Activated T-cell treated with anti-CD3 and anti-CD28 coated beads, Interleukin-2, amount 50 U/mL, for 24 hours (primary cell): ENCODE measurements at places on chromosomes 5 and 9.

DNA sequence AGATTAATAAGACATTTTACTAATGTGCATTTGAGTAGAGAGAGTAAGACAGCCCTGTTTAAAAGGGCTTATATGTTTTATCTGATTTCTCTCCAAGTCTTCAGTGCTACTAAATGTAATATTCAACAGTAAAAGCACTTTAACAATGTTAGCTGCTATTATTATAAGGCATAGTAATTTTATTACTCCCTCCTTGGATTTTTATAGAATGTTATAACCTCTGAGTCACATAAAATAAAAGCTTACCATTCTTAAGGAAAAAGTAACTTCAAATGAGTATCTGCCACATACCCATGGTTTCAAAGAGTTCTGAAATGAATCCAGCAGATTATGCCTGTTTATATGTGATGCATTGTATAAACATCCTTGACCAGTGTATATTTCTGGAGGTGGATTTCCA is 19.0 kb downstream of the SPDL1 start:
- no peak for DNase-seq
- no peaks in the 10 kb centered on the region for H3K4me1 ChIP-seq
- no peak overlapping the region for H3K27ac ChIP-seq
- H3K4me3 ChIP-seq: no peak overlapping the region

- no peak overlapping the region for H3K27ac ChIP-seq
- no peaks in the 10 kb centered on the region for H3K36me3 ChIP-seq
- H3K4me1 ChIP-seq: no peaks in the 10 kb centered on the region
- H3K27me3 ChIP-seq: no peaks in the 10 kb centered on the region
- DNase-seq: no peak
- H3K4me3 ChIP-seq: no peak overlapping the region
Observed at GRCh38 chr5:84573017-84573712, 188.5 kb upstream of the EDIL3 start.

DNA sequence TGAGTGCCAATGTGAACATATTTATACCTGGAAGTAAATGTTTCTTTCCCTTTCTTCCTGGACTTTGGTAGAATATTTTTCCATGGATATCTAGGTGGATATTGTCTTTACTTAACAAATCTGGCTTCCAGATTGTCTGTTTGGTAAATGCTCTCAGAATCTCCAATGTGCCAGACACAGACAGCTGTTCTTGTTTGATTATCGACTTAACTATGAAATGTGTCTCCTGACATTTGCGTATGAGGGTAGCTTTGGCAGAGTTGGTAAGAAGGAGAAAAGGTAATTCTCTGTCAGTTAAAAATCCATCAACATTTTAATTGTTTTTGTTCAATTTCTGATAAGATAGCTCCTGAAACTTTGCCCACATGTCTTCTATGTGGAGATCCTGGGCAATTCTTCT is 196.4 kb upstream of the NUDT12 start:
- no peak for DNase-seq
- H3K36me3 ChIP-seq: no peaks in the 10 kb centered on the region
- no peaks in the 10 kb centered on the region for H3K4me1 ChIP-seq
- no peak overlapping the region for H3K27ac ChIP-seq

- no peaks in the 10 kb centered on the region for H3K36me3 ChIP-seq
- H3K4me3 ChIP-seq: no peak overlapping the region
- H3K27me3 ChIP-seq: no peaks in the 10 kb centered on the region
- no peak for DNase-seq
- no peak overlapping the region for H3K27ac ChIP-seq
- H3K4me1 ChIP-seq: peaks cover 7% of the 10 kb centered on the region
Observed at GRCh38 chr5:1119312-1119831, 7.5 kb upstream of the SLC12A7 start.

DNA sequence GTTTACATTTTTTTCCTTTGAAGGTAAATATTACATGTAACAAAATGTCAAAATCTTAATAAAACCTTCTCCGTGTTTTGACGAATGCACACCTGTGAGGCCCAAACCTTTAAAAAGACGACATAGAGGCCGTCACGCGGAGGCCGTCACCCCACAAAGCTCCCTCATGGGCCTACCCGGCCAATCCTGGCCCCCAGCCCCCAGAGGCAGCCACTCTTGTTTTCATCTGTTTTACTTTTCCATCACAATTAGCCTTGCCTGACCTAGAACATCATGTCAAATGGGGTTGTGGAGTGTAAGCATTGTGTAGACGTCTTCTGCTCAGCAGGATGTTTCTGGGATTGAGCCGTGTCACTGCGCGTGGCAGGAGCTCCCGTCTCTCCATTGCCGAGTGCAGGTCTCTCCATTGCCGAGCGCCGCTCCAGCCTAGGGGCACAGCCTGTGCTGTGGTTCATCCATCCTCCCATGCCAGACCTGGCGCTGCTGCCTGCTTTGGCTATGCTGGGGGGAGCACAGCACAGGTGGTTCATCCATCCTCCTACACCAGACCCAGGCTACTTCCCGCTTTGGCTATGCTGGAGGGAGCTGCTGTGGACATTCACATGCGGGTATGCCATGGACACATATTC is 52.2 kb upstream of the IRX4 start:
- peaks cover 56% of the 10 kb centered on the region for H3K27me3 ChIP-seq
- H3K4me3 ChIP-seq: no peak overlapping the region
- no peak for DNase-seq
- H3K36me3 ChIP-seq: no peaks in the 10 kb centered on the region
- H3K4me1 ChIP-seq: peaks cover 3% of the 10 kb centered on the region

GRCh38 chr9:87959916-87960581 is 14.3 kb downstream of the CDK20 start:
- H3K4me3 ChIP-seq: no peak overlapping the region
- H3K36me3 ChIP-seq: no peaks in the 10 kb centered on the region
- peaks cover 4% of the 10 kb centered on the region for H3K4me1 ChIP-seq
- H3K27ac ChIP-seq: no peak overlapping the region
- DNase-seq: no peak
- H3K27me3 ChIP-seq: peaks cover 39% of the 10 kb centered on the region

- no peak overlapping the region for H3K4me3 ChIP-seq
- no peaks in the 10 kb centered on the region for H3K36me3 ChIP-seq
- DNase-seq: no peak
- H3K27ac ChIP-seq: no peak overlapping the region
- H3K4me1 ChIP-seq: no peaks in the 10 kb centered on the region
Observed at GRCh38 chr5:136730426-136730825, 365.1 kb upstream of the TRPC7 start.

DNA sequence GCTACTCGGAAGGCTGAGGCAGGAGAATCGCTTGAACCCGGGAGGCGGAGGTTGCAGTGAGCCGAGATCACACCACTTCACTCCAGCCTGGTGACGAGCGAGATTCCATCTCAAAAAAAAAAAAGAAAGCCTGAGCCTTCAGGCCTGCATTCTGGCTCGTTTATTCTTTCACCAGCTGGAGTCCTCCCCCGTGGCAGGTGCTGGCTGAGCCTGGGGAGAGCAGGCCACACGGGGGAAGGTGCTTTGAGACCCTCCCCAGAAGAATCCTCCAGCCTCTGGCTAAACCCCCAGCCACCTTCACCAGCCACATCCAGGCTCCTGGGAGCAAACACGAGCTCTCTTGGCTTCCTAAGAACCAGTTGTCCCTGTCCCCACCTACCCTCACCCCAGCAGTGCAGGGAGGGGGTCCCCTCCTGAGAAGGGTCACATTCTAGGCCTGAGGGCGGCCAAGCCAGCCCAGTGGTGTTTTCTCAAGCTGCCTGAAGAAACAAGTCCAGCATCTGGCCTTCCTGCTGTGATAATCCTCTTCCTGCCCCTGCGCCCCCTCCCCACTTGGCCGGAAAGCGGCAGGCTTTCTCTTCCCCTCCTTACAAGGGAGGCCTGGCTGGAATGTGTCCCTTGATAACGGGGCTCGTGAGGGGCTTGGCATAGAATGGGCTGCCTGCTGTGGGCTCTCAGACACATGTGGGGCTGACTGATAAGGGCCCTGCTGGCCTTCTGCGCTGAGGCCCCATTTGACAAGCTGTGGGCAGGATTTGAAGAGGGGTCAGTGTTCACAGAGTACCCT is 41.5 kb downstream of the PLPP7 start:
- peaks cover under 1% of the 10 kb centered on the region for H3K4me1 ChIP-seq
- no peak overlapping the region for H3K27ac ChIP-seq
- no peaks in the 10 kb centered on the region for H3K27me3 ChIP-seq

DNA sequence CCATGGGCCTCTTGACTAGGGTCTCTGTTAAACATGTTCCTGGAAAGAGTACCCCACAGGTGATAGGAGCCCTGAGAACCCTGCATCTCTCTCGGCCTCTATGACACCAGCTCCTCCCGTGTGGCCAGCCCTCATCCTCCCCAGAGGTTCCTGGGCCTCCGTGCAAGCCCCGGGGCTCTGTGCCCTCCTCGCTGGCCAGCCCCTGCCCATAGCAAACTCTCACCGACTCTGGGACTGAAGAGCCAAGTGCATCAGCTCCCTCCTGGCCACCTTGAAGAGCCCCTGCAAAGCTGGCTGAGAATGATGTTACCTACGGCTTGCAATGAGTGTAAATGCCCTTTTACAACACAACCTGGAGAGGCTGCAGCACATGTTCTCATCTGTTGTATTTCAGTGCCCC is 224.4 kb downstream of the ROR2 start:
- H3K4me3 ChIP-seq: no peak overlapping the region
- no peak for DNase-seq
- H3K4me1 ChIP-seq: no peaks in the 10 kb centered on the region
- H3K27me3 ChIP-seq: peaks cover 27% of the 10 kb centered on the region
- H3K36me3 ChIP-seq: no peaks in the 10 kb centered on the region

DNA sequence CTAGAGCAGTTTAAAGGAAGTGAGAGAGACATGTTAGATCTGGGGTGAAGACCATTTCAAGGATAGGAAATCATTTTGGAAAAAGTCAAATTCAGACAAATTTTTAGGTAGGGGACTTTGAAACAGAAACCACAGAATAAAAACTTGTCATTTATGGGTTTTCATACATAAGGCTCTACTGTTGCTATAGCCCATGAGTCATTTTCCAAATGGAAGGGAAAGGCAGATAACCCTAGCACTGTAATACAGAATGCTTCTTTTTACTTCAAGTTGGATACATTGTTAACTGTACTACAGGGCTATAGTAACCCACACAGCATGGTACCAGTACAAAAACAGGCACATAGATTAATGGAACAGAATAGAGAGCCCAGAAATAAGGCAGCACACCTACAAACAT is 455.4 kb downstream of the EBF1 start:
- DNase-seq: no peak
- no peak overlapping the region for H3K27ac ChIP-seq
- no peaks in the 10 kb centered on the region for H3K36me3 ChIP-seq
- H3K4me3 ChIP-seq: no peak overlapping the region

DNA sequence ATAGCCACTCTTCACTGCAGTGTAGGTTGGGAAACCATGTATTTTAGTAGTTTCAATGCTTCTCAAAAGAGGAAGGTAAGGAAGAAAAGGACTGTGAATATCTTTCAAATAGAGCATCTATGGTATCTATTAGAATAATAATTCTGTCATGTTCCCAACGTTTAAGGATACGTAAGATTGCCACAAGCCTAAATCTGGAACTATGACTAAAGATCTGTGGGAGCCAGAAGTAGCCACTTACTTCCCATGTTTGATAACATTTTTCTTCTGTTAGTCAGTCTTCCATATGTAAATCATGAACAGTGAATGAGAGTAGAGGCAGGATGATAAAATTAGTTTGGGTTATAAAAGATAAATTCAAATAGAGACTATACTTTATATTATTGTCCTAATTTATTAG is 16.3 kb upstream of the MROH2B start:
- H3K36me3 ChIP-seq: no peaks in the 10 kb centered on the region
- no peak overlapping the region for H3K27ac ChIP-seq
- H3K27me3 ChIP-seq: no peaks in the 10 kb centered on the region
- H3K4me1 ChIP-seq: no peaks in the 10 kb centered on the region
- no peak for DNase-seq

GRCh38 chr9:107033966-107034365 is 171.0 kb downstream of the ZNF462 start:
- no peak for DNase-seq
- H3K4me3 ChIP-seq: no peak overlapping the region
- H3K36me3 ChIP-seq: no peaks in the 10 kb centered on the region

- no peak overlapping the region for H3K27ac ChIP-seq
- DNase-seq: no peak
- H3K27me3 ChIP-seq: no peaks in the 10 kb centered on the region
- no peaks in the 10 kb centered on the region for H3K4me1 ChIP-seq
- H3K4me3 ChIP-seq: no peak overlapping the region
Observed at GRCh38 chr5:20340126-20340525, 352.1 kb upstream of the CDH18 start.

DNA sequence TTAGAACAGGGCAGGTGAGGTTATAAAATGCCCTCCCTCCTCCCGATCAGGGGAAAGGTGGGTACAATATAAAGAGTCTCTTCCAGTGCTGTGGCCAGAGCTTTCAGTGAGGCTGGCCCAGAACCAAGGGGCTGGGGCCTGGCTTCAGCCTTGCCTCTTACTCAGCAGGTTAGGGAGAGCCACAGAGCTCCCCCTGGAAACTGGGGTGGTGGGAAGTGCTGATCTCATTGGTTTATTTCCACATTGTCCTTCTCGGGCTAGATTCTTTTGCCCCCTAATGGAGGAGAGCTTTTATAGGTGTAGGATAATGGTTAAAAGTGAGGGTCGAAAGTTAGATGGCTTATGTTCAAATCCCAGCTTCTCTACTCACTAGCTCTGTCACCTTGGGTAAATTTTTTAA is 186.7 kb upstream of the TBC1D2 start:
- H3K27ac ChIP-seq: no peak overlapping the region
- H3K4me1 ChIP-seq: no peaks in the 10 kb centered on the region
- H3K36me3 ChIP-seq: no peaks in the 10 kb centered on the region

- H3K36me3 ChIP-seq: no peaks in the 10 kb centered on the region
- DNase-seq: no peak
- H3K27ac ChIP-seq: no peak overlapping the region
- no peaks in the 10 kb centered on the region for H3K27me3 ChIP-seq
Observed at GRCh38 chr9:5263351-5264218, 32.4 kb downstream of the INSL4 start.

DNA sequence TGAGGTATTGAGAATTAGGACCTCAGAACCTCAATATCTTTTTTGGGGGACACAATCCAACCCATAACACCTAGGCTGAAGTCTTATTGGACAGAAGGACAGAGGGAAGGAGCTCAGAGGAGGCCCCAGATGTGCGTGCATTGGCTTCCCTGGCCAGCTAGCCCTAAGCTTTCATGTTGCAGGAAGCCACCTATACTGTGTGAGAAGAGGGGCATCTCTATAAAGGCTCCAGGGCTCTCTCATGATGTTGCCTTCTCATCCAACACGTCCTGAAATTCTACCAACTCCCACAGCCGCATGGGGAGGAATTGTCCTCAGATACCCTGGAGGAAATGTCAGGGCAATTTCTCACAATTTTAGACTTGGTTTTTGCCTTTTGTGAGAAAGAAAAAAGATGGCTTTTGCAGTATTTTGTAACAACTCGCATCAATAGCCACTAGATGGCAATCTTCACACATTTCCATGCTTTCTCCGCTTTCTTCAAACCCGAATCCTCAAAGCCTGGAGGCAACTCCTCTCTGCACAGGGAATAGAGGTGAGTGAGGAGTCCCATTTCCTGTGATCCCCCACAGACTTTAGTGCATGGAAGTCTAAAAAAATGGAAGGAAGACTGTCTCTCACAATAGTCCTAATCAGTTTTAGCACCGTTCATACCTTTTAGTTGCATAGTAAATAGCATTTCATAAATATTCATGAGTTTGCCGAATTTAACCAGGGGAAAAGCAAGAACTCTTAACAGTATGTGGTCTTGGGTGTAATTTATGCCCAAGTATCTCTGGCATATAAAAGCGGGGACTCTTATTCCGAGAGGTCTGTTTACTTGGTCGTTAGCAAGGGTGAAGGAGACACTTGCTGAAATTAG is 7.4 kb upstream of the PPP3R2 start:
- no peak overlapping the region for H3K4me3 ChIP-seq
- H3K4me1 ChIP-seq: peaks cover 4% of the 10 kb centered on the region
- peaks cover 7% of the 10 kb centered on the region for H3K27me3 ChIP-seq
- H3K27ac ChIP-seq: no peak overlapping the region
- no peaks in the 10 kb centered on the region for H3K36me3 ChIP-seq
